ENCODE measurements at places on chromosomes 2 and 18.

DNA sequence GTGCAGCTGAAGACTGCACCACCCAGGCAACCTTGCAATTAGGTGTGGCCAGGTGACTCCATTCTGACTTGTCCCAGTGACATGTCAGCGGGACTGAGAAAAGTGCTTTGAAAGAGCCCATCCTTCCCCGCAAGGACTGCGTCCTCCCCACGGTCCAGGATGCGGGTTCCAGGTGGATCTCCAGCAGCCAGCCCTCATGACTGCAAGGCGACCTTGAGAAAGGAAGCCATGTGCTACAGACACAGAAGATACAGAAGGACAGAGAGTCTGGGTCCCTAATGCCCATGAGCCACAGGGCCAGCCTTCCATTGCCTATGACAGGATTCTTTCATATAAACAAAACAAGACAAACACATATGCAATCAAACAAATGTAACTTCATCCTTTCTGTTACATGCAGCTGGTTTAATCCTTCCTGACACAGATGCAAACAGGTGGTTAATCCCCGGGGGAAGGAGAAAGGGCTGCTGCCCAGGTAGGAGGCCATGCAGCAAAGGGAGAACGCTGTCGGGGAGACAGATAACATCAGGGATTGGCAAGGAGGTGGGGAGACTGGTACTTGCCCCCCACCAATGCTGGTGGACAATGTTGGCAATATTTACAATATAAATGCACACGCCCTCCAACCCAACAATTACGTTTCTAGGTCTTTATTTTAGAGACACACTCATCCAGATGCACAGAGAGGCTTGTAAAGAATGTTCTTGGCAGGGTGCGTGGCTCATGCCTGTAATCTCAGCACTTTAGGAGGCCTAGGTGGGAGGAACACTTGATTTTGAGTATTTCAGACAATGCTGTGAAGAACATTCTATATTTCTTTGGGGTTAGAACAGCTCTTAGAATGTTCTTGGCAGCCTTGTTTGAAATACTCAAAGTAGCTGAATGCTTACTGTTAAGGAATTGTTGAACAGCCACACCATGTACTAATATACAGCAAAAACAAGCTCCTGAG, 64.8 kb downstream of the NCAPH start:
- no peak for ATAC-seq

GRCh38 chr2:152042636-152043615, 55.9 kb downstream of the CACNB4 start:
- no peak for ATAC-seq

DNA sequence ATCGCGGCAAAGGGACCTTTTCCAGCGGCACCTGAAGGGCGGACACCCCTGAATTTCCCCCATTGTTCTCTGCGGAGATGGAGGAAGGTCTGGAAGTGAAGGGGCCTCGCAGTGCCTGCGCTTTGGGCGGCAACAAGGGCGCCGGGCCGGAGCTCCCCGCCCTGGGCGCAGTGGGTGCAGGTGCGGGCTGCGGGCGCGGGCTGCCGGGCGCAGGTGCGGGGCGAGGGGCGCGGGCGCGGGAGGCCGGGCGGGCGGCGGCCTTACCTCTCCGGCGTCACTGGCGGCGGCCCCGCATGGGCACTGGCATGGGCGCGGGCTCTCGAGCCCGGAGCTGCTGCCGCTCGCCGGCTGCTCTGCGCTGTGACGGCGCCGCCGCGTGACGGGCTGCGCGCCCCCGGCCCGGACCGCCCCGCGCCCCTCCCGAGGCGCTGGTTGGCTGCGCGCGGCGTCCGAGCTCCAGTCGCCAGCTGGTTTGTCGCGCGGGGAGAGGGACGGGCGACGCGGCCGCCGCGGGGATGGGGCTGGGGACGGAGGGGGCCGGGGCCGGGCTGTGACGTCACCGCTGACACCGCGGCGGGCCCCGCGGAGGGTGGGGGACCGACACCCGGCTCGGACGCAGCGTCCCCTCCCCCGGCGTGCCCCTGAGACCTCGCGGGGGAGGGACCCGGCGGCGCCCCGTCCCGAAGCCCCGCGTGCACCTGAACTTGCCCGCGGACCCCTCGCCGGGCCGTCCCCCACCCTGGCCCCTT, at the start of gene KIF1A:
KIF1A (minus strand) TSS at position 362 of the 749 bp plus-strand sequence. CDS start 22,467 bp downstream, outside the sequence.
- no peak for ATAC-seq

- no peak for ATAC-seq
Measured at GRCh38 chr2:97739893-97740245, 26.5 kb downstream of the ZAP70 start.

DNA sequence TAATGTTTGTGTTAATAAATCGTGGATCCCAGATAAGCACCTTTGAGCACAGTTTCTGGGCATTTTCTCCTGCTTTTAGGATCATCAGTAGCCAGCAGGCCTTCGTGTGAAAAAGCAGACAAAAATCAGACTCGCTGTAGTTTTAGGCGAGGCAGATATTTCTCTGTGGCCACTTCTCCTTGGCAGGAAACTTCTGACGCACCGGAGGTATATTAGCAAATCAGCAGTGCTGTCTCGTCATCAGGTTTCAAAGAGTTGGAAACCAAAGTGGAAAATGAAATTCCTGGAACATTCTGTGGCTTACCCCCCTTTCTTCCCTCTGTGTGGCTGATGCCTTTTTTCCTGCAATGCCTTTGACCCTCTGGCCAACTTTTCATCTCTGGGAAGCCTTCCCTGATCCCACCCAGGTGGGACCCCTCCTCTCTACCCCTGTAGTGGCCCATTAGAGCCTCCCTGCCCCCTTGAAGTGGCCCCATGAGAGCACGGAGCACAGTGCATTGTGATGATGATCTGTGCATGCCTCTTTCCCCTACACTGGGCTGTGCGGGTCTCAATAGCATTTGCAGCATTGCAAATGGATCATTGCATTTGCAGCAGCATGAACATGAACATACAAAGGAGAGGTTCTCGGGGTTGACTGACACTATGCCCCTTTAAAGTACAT, 93.3 kb downstream of the RNF144A start:
- ATAC-seq, result peak; percentile 19

- ATAC-seq, result no peak
Measured at GRCh38 chr2:14991723-14992122, 359.2 kb downstream of the LRATD1 start.

DNA sequence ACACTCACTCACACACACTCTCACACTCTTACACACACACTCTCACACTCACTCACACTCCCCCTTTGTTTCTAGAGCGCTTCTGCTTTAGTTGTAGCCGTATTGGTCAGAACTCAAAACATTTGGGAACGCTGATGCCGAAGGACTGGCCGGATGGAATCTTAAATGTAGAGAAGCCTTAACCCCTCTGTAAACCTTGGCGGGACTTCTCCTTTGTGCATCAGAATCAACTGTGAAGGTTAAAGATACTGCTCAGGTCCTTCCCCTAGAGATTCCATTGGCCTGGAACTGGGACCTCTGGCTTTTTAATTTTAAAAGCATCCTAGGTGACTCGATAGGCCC, 18.3 kb downstream of the SH3BP4 start:
- ATAC-seq, result no peak

DNA sequence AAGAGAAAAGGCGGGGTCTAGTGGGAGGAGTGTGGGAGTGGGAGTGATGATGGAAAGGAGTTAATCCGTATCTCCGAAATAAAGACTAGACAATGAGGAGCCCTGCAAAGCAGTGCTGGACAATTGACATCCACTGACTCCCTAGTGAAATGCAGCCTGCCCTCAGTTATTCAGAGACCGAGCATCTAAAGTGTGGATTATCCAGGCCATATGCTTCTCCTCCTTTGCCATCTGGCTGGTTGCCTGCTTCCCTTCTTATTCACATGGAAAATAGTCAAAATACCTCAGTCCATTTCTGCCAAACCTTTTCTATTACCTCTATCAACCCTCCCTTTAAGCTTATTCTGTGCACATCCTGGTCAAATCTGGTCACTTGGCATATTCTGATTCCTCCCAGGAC, 288.8 kb upstream of the SIX3 start:
- ATAC-seq, result no peak

- ATAC-seq, result peak; percentile 67
Measured at GRCh38 chr2:20350041-20350712, 467 bp downstream of the PUM2 start.

- ATAC-seq, result no peak
Measured at GRCh38 chr2:76019128-76019527, 308.4 kb upstream of the GCFC2 start.

- ATAC-seq, result no peak
Measured at GRCh38 chr2:68463287-68463877, 3.7 kb downstream of the FBXO48 start.

GRCh38 chr18:49212819-49213218, 247.6 kb downstream of the DYM start:
- ATAC-seq, result no peak

DNA sequence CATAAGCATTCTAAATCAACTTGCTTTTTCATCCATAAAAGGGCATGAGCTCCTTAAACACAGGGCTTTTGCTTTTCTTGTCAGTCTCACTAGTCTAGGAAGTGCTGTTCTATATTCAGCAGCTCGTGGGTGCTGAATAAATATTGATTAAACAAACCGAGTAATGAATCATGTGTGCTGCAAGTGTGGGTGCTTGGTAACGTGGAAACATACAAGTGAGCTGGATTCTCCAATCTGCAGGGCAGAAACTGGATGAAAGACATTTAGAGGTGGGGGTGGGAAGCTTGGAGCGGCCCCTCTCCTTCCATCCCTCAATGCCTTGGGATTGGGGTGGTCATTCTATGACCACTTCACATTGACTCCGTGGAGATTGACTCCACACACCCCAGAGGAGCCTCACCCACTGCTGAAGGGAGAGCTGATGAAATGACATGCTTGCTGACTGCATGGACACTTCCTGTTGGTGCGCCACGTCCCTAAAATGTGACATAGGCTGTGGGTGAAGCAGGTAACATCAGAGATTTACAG, 114.6 kb downstream of the DOCK10 start:
- no peak for ATAC-seq

Data from SK-N-SH treated with all-trans-retinoic acid at 6 μM for 48 hours (cell line).